ENCODE measurements at places on chromosomes 11 and 22. TPM values are rescaled to one million over a fixed set of nuclear protein-coding genes. Genes with fewer than 3 reads are reported as not detected.

TP53I11 gene
- 19.5 TPM for total RNA-seq

MS4A7 gene
- total RNA-seq, result not detected

DKK3 gene
- total RNA-seq, result 1,064 TPM

MGAT3 gene
- total RNA-seq, result not detected

GUCY1A2 gene
- total RNA-seq, result 0.50 TPM

POU2AF3 gene
- total RNA-seq, result 0.26 TPM

SPTBN2 gene
- 0.51 TPM for total RNA-seq

CSRP3 gene
- not detected for total RNA-seq

ETS1 gene
- total RNA-seq, result 51.7 TPM

SERHL2 gene
- total RNA-seq, result 3.3 TPM

NEFH gene
- 0.17 TPM for total RNA-seq

TBX1 gene
- total RNA-seq, result not detected

OR10A3 gene
- total RNA-seq, result 0.17 TPM

OR6A2 gene
- total RNA-seq, result under 0.01 TPM

KCNK7 gene
- under 0.01 TPM for total RNA-seq

Measured in fibroblast of lung (primary cell).